ENCODE measurements at places on chromosomes 16 and 17. TPM values are rescaled to one million over a fixed set of nuclear protein-coding genes. Genes with fewer than 3 reads are reported as not detected.

TMEM219 gene
- 81.2 TPM for total RNA-seq

TUFM gene
- total RNA-seq: 110 TPM

HOXB6 gene
- total RNA-seq: 0.09 TPM

OR1A1 gene
- total RNA-seq: not detected

GLP2R gene
- 0.28 TPM for total RNA-seq

NTN3 gene
- total RNA-seq: 0.74 TPM

FOXN1 gene
- not detected for total RNA-seq

DHRS11 gene
- 5.0 TPM for total RNA-seq

MED9 gene
- total RNA-seq: 9.5 TPM

Data from smooth muscle cell of bladder (primary cell).